Large intestine (tissue), 12 donors: ENCODE measurements at places on chromosomes 3 and 15.

- no peak for DNase-seq
Measured at GRCh38 chr3:70861855-70862254, 549.4 kb upstream of the MDFIC2 start.

- no peak for DNase-seq
Measured at GRCh38 chr3:50213373-50213772, 8.3 kb downstream of the SLC38A3 start.

DNA sequence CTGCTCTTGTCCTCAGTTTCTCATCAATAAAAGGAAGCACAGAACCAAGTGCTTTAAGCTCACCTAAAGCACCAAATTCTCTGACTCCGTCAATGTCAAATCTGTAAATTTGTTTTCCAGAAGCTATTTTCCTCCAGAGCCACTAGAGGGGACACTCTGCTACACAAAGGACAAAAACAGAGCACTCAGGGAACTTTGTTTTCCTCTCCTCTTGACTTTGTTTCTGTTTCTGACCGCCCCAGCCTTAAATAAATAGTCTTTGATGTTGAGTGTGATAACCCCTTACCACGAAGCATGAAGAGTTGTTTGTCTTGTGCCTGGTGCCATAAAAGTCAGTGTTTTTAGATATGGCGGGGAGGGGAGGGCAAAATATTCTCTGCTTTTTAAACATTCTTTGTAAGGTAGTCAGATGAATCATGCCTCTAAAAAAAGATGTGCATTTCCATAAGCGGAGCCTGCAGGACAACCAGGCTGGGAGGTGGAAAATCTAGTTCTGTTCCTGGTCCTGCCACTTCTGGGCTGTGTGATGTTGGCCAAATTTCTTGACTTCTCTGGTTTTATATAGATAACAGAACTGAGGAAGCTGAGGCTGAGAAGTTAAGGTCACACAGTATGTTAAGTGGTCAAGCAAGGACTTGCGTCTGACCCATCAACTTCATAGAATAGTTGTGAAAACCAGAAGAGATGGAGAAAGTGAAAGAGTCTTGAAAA is 7.3 kb upstream of the ZBTB38 start:
- DNase-seq, result peak; percentile 79

- no peak for DNase-seq
Measured at GRCh38 chr15:25022233-25022632, 67.4 kb downstream of the SNRPN start.

GRCh38 chr15:48413304-48413703 is 82.1 kb downstream of the DUT start:
- DNase-seq, result no peak

DNA sequence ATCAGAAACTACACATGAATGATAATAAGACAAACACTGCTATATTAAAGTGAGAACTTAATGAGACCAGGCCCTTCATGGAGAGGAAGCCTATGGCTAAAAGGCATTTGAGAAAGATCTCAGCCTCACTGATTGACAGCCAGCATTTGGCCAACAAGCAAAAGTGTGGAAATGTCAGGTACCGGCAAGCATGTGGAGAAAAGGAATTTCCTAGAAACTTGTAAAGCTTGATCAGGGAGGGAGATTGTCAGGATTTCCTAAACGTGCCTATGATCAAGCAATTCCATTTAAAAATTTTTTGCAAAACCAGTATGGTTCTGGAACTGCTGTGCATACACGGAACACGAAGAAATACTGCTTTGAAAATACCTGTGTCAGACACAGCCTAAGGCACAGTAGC is 220.3 kb upstream of the ATP10A start:
- DNase-seq, result no peak

GRCh38 chr3:177071496-177072156 is 125.7 kb downstream of the TBL1XR1 start:
- DNase-seq, result no peak

DNA sequence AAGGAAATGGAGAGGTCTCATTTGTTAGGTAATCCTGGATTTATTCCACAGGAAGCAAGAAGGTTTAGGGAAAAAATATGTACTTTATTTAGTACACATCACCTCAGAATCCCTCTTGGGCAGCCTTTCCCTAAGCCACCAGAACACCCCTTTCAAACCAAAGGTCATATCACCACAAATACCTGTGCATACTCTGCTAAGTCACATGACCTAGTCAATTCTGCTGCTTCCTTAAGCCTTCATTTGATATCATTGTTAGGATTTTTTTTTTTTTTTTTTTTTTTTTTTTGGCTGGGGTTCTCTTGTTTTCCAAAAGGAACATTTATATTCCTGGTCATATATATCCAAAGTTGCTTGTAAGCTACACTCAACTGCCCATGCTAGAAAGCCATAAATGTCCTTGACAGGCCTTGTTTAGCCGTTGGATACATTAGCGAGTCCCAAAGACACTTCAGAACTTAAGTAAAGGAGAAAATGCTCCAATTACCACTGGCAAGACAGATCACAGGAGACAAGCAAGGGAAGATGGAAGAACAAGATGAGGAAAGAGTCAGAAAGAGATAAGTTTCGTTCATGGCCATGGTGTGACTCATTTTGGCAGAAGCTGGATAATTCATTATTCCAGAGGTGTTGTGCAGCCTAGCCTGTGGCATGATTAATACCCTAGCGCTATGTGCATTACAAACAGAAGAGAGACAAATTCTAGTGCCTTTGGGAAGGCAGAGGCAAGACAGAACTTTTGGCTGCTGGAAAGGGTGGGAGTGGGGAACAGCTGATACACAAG is 155.6 kb upstream of the SLC2A2 start:
- peak; percentile 35 for DNase-seq

DNA sequence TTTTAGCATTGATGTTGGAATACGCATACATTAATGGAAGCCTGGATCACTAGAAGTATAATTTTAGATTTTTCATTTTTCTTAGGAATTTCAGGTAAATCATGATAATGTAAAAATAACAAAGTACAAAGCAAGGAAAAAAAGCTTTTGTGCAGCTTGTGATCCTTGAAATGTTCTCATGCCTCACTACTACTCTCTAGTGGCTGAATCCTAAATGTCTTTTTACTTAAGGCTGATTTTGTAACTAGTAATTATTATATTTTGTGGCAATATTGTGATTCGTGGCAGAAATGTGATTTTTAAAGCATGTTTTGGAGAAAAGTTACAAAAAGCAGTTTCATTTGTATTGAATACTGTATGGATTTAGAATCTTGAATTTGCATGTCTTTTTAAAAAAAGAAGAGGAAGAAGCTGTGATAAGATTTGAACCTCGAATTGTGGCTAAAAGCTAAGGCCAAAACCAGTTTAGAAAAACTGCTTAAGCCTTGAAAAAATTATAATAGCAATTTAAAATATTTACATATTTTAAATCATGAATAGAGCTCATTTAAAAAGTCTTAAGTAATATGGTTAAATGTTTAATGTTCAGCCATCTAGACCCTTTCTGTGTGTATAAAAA is 39.0 kb downstream of the U2SURP start:
- no peak for DNase-seq

GRCh38 chr3:101624857-101625256 is 50.9 kb downstream of the PCNP start:
- no peak for DNase-seq

GRCh38 chr15:74913041-74913440 is 6.4 kb upstream of the FAM219B start:
- no peak for DNase-seq

GRCh38 chr3:178233371-178234071 is 302.7 kb upstream of the KCNMB2 start:
- DNase-seq, result no peak

GRCh38 chr3:47035645-47036044 is 56.2 kb downstream of the NBEAL2 start:
- peak; percentile 15 for DNase-seq

DNA sequence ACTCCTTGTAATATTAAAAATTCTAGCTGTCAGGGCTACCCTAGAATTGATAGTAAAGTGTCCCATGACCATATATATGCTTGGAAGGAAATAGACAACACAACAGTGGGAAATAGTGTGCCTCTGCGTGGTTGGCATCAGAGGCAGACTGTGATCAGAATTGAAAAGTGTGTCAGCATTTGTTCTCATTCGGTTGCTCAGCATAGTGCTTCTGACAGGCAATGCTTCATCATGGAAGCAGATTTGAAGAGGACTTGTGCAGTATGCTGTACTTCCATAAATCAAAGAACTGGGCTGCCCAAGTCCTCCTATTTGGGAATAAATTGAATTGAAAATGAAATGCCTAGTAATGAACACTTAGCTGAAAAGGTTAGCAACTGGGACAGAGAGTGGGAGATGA is 435.7 kb downstream of the DIPK2A start:
- no peak for DNase-seq

- DNase-seq, result no peak
Measured at GRCh38 chr15:83671603-83672002, 17.7 kb downstream of the ADAMTSL3 start.

- no peak for DNase-seq
Measured at GRCh38 chr3:176578316-176578715, 619.0 kb downstream of the TBL1XR1 start.

DNA sequence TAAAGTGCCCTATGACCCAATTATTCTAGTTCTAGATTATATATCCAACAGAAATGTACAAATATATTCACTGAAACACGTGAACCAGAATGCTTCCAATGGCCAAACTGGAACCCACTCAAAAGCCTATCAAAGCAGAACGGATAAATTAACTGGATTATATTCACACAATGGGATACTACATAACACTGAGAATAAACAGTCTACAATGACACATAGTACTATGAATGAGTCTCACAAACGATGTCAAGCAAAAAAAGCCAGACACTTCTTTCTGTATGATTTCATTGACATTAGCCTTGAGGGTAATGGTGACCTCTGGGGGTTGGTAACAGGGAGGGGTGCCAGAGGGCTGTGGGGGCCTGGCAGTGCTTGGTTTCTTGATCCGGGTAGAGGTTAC is 50.9 kb upstream of the HACD2 start:
- no peak for DNase-seq

- DNase-seq, result no peak
Measured at GRCh38 chr3:14481646-14482036, 58.5 kb downstream of the GRIP2 start.

DNA sequence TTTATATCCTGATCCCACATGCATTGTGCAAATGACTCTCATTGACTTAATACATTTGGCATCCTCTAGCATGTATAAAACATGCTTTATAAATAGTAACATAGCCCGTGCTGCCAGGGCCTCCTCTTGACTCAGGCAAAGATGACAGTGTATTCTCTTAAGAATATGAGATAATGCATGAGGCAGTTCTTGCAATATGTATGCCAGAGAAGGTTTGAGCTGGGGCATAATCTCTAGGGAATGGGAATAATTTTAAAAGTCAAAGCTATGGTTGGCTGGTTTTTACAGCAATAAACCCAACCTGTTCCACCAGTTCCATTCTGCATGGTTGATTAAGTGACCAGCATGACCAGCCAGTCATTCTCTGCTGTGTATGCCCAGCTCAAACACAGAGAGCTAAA is 179.0 kb upstream of the PFN2 start:
- no peak for DNase-seq

GRCh38 chr15:44676676-44677075 is 13.2 kb upstream of the SPG11 start:
- no peak for DNase-seq

DNA sequence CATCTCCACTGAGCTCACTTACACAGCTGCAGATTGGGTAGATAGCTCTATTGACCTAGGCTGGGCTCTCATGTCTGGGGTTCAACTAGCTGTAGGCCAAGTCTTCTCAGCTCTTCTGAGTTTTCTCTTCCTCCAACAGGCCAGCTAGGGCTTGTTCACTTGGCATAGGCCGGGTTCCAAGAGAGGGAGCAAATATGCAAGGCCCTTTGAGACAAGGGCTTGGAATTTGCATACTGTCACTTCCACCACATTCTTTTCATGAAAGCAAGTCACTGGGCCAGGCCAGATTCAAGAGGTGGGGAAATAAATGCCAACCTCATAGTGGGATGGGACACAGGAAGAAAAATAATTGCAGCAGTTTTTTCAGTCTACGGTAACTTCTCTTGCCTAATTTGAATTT is 25.2 kb downstream of the PIGB start:
- no peak for DNase-seq

DNA sequence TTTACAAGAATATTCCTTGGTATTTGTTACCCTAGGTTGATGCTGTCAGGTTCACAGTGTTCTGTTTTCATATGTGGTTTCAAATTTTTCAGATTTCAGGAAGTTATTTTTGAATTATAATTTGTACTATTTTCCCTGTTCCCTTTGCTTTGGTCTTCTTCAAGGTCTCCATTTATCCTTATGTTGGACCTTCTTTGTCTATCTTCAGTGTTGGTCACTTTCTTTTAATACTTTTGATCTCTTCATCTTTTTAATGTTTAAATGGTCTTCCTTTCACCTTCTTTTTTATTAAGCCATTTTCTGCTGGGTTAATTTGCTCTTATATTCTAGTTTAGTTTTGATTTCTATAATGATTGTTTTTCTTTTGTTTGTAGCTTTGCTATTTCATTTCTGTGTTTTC is 61.3 kb downstream of the KLHL25 start:
- DNase-seq, result no peak

- DNase-seq, result no peak
Measured at GRCh38 chr15:62099094-62099601, 32.4 kb downstream of the C2CD4A start.

DNA sequence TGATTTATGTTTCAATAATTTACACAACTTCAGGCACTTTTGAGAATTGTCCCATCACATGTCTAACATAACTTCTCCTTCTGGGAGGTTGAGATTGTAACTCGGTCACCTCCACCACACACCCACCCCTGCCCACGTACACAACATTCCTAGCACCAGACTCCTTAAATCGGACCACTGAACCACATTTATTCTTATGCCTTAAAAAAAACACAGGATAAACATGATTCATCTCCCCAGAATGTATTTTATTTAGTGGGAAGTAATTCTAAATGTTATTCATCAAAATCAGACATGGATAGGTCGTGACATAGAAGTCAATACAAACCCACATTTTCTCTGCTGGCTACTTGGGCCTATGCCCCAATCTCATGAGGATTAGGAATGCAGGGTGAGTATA is 3.0 kb downstream of the SNTN start:
- DNase-seq, result no peak

GRCh38 chr15:101376615-101377395 is 81.8 kb upstream of the SNRPA1 start:
- no peak for DNase-seq

GRCh38 chr15:98025237-98025636 is 64.7 kb downstream of the ARRDC4 start:
- DNase-seq, result no peak

DNA sequence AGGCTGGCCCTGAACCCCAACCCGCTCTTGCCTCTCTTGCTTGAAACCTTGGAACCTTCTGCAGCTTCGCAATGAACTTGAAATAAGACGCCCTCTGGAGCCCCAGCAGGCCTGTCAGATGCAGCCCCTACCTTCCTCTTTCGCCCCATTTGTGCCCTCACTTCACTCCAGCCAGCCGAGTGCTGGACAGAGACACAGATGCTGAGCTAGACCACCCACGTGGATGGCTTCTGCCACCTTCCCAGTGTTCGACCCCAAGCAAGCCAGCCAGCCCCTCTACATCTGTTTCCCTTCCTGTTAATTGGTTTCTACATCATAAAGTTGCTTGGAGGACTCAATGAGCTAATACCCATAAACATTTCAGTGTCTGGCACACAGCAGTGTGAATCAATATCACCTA is 23.8 kb upstream of the SNRPA1 start:
- DNase-seq, result no peak
